ENCODE measurements at places on chromosomes 6 and 20. TPM values are rescaled to one million over a fixed set of nuclear protein-coding genes. Genes with fewer than 3 reads are reported as not detected.

DNA sequence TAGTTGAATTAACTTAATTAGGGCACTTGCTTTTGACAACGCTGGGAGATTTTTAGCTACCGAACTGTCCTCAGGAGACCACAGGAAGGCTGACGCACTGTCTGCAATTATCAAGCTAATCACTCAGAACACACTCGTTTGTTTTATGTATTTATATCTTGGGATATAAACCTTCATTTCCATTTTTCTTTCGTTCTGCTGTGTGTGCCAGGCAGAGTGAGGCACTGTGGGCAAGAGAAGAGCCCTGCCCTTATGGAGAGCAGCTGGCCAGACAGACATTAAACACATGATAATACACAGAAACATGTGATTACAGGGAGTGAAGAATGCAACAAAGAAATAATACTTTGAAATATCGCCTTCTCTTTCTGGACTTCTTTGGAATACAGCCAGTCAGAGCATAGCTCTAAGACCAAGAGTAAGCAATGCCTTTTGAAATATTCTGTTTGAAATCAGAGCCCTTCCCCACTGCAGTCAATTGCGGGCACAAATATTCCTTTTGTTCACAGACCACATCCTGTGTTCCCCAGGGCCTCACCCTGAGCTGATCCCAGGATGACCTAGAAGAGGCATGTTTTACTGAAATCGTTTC is 96.8 kb downstream of the ANKRD60 start:
- DNase-seq = peak; percentile 75

DNA sequence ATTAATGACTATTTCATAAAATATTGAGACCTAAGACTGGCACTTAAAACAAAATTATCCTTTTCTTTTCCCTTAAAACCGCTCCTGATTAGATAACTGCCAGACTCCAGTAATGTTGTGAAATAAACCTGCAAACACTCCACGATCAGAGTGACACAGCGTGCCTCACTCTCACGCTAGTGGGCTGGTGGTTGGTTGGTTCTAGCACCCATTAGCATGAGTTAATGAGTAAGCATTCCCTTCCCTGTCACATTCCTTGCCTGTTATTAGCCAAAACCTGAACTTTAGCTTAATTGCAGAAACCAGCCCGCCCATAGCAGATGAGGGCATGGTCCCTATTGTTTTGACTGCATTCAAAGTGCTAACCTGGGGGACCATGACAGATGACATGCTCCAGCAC is 193.4 kb downstream of the CD83 start:
- peak; percentile 14 for DNase-seq

The TFAP2B gene
- not detected for total RNA-seq

The TMC2 gene
- not detected for total RNA-seq

- DNase-seq = peak; percentile 71
These were observed 5.9 kb downstream of the TP53INP2 start for GRCh38 chr20:34709831-34710567.

DNA sequence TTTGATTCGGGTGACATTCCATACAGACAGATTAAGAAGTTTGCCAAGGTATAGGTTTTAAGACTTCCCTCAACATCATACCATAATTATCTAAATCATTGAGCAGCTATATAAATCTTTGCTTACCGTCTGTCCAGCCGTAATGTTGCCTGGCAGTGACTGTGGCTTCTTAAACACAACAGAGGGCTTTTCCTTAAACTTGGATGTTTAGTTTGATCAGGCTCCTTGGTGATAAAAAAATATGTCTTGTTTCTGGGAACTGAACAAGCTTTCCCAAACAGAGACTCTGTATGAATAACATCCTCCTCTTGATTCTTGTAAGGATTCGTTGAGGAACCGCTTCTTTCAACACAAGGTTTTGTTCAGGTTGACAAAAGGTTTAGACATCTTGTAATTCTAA is 130.9 kb downstream of the QKI start:
- DNase-seq = no peak

The TRIM40 gene
- total RNA-seq = not detected

The MLN gene
- not detected for total RNA-seq

The PDYN gene
- total RNA-seq = not detected

- no peak for DNase-seq
These were observed 79.5 kb downstream of the SESN1 start for GRCh38 chr6:109015176-109015575.

The PRL gene
- total RNA-seq = not detected

The GGT7 gene
- 9.3 TPM for total RNA-seq

GRCh38 chr6:12162213-12162612 is 127.9 kb upstream of the EDN1 start:
- DNase-seq = no peak

- no peak for DNase-seq
These were observed 502.4 kb downstream of the LMBRD1 start for GRCh38 chr6:69294407-69294806.

DNA sequence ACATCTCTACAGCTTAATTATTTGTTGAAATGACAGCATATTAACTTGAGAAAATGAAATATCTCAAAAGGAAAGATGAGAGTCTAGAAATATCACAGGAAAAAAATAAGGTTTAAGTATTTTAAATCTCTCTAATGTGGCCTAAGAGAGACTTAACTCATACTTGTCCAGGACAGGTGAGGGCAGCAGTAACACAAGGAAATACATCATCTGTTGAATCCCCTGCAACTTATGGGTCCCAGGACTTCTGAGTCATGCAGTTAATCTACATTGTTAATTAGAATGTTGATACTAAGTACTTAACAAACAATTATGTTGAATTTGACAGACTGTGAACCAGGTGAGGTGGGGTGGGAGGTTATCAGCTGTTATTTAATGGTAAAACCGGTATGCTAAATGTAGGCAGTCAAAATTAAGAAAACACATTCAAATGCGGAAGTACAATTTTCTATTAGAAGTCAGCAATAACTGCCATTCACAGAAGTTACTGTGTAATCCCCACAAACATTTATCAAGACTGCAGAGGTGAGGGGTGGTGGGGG is 87.9 kb downstream of the CEP57L1 start:
- no peak for DNase-seq

The MAPK14 gene
- 51.9 TPM for total RNA-seq

- no peak for DNase-seq
These were observed 94.2 kb downstream of the ERMARD start for GRCh38 chr6:169845426-169846285.

GRCh38 chr20:13113731-13114130 is 105.0 kb downstream of the SPTLC3 start:
- no peak for DNase-seq

GRCh38 chr6:85125526-85125925 is 324.4 kb upstream of the NT5E start:
- DNase-seq = no peak

GRCh38 chr6:128738112-128738511 is 144.8 kb upstream of the LAMA2 start:
- no peak for DNase-seq

- no peak for DNase-seq
These were observed 33.3 kb upstream of the EZR start for GRCh38 chr6:158852312-158853071.

DNA sequence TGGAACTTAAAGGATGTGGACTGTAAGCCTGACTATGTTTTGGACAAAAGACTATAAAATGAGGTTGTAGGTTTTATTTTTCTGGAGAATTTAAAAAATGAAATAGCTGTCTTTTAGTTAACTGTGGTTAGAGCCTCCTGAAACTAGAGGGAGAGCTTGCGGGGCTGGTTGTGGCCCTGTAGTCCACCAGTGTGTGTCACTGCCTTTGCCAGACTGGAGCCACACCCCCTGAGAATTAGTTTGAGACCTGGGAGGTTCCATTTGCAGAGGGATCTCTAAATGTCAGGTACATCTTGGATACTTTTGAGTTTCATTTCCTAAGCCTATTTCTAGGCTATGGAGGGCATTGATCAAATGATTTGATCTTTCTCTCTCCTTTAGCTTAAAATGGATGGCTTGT is 20.8 kb downstream of the ZC2HC1B start:
- DNase-seq = no peak

DNA sequence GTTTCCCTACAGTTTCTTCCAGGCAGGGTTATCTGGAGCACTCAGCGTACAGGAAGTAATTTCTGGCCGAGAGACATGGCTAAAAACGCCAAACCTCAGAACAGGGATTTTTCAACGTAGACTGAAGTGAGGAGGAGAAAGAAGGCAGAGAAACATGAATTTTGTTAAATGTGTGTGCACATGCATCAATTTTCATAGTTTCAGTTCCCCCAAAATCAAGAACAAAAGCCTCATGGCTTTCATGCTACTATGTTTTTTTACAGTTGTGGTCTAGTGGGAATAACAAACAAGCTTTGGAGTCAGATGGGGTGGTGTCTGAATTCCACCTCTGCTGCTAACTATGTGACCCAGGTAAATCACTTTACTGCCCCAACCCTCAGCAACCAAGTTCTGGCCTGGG is 4.9 kb downstream of the TOMM34 start:
- no peak for DNase-seq

The TNFRSF6B gene
- 31.5 TPM for total RNA-seq

- DNase-seq = no peak
These were observed 197.3 kb downstream of the NRN1 start for GRCh38 chr6:5809450-5809849.

The ZSCAN16 gene
- 3.2 TPM for total RNA-seq

DNA sequence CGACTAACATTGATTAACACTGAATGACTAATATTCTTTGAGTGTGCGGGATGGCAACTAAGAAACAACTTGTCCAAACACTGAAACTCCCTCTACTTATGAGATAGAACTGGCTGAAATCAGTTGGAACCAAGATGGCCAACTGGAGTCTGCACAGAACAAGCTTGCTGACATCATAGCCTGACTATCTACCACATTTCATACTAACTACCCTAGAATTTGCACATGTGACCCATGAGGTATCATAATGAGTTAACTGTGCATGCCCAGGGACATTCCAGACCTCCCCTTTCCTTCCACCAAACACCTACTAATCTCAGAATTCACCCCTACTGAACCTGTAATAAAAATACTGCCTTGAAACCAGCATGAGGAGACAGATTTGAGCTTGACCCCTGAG is 43.2 kb downstream of the PHIP start:
- DNase-seq = no peak

GRCh38 chr20:61295249-61295648 is 43.2 kb downstream of the CDH4 start:
- DNase-seq = no peak

The SNHG17 gene
- 8.6 TPM for total RNA-seq

The FAM217A gene
- total RNA-seq = not detected

The TCP11 gene
- 0.32 TPM for total RNA-seq

GRCh38 chr6:42091718-42092023 is 41.3 kb downstream of the TAF8 start:
- DNase-seq = no peak

The NHSL1 gene
- total RNA-seq = 4.7 TPM

- no peak for DNase-seq
These were observed 60.5 kb downstream of the EYS start for GRCh38 chr6:65646544-65646943.

The KIF25 gene
- under 0.01 TPM for total RNA-seq

DNA sequence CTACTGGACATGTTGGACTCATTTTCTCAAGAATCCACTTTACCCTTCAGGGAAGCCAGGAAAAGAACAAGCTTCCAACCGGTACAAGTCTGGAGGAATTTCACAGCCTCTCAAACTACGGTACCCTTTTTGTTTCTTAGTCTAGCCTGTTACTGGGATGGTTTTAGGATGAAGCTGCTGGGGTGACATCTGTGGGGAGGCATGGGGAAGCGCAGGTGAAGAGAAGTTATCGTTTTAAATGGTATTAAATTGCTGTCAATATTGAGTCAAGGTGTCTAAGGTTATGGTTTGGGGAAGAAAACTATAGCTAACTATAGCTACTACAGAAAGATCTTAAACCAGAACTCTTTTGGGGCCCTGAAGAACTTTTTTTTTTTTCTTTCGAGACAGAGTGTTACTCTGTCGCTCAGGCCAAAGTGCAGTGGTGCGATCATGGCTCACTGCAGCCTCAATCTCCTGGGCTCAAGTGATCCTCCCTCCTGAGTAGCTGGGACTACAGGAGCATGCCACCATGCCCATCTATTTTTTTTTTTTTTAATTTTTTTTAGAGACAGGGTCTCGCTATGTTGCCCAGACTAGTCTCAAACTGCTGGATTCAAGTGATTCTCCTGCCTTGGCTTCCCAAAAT is 128.7 kb downstream of the RIN2 start:
- peak; percentile 54 for DNase-seq
